ENCODE measurements at places on chromosomes 6 and 20.

GRCh38 chr6:109939654-109940053 lies 38.5 kb upstream of the GPR6 start:
- DNase-seq = no peak

DNA sequence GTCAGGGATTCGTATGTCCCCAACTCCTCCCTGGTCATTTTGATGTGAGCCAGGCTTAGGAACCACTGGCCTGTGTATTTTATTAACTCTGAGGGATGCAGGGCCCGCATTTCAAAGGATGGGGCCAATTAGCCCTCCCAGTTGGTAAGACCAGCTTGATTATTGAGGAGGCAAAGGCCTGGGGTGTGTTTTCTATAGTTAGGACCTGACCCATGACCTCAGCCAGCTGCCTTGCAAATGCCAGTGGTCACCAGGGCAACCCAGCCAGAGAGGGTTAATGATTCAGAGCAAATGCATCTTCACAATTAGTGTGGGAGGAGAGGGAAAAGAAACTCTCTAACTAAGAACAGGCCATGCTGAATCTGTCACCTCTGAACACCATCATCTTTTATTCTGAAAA lies 835.4 kb downstream of the MAFB start:
- no peak for DNase-seq

GRCh38 chr20:35297155-35297554 lies 4.9 kb upstream of the FAM83C start:
- DNase-seq = no peak

DNA sequence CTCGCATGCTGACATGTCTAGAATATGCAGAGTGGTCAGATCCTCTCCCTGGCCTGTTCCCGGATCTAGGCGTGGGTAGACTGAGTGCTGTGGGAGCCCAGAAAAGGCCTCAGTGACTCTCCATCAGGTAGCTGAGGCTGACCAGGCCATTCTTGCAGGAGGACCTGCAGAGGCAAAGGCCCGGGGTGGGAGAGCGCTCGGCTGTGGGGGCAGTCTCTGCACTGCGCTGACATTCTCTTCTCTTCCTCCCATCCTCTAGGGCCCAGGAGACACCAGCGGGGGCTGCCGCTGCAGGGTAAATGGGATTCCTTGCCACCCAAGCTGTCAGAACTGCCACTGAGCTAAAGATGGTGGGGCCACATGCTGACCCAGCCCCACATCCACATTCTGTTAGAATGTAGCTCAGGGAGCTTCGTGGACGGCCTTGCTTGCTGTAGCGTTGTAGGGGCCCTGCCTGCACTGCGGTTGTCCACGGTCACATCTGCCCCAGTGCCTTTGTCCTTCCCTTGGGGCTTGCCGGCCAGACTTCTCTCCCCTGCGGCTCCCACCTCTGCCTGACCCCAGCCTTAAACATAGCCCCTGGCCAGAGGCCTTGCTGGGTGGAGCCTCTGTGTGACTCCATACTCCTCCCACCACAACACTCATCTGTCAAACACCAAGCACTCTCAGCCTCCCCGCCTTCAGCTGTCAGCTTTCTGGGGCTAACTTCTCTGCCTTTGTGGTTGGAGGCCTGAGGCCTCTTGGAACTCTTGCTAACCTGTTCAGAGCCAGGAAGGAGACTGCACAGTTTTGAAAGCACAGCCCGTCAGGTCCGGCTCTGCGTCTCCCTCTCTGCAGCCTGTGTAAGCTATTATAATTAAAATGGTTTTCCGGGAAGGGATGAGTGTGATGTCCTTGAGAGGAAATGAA lies 22.2 kb downstream of the RBCK1 start:
- no peak for DNase-seq

- DNase-seq = no peak
These were observed 252.3 kb downstream of the NKAIN2 start for GRCh38 chr6:124055963-124056362.

- no peak for DNase-seq
These were observed 56.5 kb downstream of the MOXD1 start for GRCh38 chr6:132344811-132345210.

DNA sequence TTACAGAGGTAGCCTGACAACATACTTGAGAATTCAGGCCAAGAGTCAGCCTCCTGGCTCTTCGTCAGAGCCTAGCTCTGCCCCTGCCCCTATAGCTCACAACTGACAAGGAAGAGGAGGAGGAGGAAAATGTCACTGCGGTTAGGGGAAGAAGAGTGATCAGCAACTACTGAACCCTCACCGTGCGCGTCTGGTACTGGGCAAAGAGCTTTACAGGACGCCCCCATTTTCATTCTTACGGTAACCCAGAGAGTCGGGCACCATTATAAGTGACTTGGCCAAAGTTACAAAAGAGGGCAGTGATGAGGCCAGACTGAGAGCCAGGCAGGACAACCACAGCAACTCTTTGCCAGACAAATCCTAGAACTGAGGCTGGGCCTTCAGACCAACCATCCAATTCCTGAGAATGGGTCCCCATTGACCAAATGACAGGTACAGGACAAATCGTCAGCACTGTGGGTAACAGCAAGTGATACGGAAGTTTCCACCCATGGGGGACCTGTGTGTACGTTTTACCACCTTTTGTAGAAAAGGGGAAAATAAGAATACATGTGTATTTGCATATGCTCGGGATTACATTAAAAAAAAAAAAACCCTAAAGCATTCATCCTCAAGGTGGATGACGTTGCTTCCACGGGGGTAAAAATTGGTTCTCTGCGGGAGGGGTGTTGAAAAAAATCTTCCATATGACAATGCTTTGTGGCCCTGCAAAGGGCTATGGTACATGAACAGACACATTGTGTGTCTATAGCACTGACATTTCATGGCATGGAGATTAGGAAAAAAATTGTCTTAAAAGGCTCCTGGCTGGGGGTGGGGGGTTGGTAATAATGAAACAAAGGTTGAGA lies 118.0 kb downstream of the NFATC2 start:
- no peak for DNase-seq

DNA sequence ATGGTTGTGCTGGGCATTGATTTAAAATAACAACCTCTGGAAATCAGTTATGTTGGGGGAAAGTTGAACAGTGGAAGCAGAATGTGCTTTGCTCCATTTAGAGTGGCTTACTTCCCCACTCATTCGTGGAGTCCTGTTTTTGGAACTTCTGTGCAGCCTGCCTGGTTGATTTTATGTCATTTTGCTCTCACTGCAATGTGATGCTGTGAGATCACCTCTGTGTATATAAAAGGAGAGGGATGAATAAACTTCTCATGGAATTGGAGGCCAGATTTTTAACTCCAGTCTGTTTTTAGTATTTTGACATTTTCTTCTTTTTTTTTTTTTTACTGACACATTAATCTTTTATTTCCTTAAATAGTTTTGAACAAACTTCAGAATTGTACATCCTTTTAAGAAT lies 139.0 kb downstream of the FNDC1 start:
- DNase-seq = no peak

- no peak for DNase-seq
These were observed 25.1 kb downstream of the PRPH2 start for GRCh38 chr6:42697268-42697655.

DNA sequence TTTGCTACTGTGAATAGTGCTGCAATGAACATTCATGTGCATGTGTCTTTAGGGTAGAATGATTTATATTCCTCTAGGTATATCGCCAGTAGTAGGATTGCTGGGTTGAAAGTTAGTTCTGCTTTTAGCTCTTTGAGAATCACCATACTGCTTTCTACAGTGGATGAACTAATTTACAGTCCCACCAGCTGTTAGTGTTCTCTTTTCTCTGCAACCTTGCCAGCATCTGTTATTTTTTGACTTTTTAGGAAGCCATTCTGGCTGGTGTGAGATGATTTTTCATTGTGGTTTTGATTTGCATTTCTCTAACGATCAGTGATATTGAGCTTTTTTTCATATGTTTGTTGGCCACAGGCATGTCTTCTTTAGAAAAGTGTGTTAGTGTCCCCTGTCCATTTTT lies 40.0 kb downstream of the PLG start:
- DNase-seq = no peak

GRCh38 chr20:25372584-25373336 lies 17.9 kb downstream of the ABHD12 start:
- DNase-seq = no peak

DNA sequence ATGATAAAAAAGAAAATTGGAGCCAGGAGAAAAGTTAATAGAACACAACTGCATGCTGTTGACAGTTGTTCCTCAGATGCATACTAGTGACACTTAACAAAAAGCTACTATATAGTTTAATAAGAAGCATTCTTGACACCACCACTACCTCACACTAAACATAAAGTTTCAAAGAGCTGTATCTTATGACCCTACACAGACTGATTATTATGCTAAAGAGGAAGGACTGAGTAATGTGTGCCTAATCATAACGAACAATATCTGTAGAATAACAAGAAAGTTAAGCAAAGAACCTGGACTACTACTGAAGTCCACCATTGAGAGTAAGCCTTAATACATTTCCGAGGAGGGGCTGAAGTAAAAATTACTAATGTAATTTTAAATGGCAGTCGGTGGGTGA lies 99.8 kb downstream of the IRAK1BP1 start:
- no peak for DNase-seq

DNA sequence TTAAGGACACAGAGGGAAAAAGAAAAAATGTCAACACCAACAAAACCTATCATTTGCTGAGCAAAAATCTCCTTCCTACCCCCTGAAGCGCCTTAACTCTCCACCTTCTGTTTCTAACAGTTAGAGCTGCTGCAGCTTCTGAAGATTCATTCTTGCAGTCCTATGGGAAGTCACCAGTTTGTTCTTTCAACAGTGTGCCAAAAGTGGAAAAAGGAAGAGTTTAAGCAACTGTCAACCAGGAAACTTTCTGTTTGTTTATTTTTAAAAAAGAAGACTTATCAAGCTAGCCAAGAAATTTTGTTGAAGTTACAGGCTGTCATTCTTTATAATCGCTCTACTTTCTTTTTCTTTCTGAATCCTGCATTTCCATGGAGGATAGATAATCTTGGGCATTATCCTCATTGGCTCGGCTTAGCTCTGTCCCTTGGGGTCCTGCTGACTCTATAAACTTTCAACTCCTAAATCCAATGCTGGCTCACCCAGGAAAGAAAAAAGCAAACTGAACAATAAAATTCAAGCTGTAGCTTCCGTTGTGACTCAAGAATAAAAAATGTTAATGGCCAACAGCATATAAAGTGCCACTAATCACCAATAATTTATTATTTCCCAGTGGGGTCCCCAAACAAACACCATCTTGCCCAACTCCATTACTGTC lies 172.8 kb upstream of the CITED2 start:
- DNase-seq = no peak

DNA sequence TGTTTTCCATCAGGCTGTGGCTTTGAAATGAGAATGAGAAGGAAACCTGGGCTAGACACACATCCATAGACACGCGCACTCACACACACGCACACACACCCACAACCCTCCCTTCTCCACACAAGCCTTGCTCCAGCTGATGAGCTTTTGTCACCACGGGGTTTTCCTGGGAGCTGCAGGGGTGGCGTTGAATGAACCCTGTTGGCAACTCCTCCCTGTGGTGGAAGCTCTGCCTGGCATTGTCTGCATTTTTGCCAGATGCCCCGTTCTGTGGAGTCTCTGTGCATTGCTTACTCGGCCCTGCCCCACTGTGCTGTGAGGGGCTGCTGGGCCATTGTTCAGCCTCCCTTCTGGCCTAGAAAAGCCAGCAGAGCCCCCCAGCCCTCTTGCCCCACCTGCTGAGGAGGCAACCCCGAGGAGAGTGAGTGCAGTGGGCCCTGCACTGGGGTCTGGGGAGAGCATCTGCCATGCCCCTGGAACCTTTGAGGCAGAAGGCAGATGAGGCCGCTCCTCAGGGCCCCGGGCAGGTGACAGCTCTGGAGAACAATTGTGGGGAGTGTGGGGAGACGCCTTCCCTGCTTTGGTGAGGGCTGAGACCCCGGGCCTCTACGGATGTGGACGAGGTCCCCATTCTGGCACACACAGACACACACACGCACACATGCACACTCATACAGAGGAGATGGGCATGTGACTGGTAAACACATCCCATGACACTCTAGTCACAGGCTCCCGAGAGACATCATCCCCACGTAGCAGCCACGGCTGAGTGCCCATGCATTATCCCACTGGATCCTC lies 9.9 kb downstream of the ADIG start:
- DNase-seq = no peak

DNA sequence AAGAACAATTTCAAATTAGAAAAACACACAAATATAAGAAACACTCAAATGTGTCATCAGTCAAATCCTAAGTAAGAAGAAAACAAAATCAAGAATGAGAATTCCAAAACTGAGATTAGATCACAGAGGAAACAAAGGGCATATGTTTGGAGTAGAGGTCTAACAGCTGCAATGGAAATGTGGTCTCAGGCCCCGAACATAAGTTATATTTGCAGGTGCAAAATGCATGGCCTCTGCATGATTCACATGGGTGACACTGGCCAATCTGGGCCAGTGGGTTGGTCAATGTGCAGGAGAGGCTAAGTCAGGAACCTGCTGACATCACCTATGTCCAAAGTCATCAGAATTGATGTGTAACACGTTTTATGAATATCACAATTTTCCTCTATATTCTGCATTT lies 108.5 kb upstream of the MAP7 start:
- no peak for DNase-seq

- DNase-seq = no peak
These were observed 633.5 kb downstream of the RFPL4B start for GRCh38 chr6:112980676-112981075.

- no peak for DNase-seq
These were observed 42.6 kb downstream of the RBM38 start for GRCh38 chr20:57433657-57434389.

DNA sequence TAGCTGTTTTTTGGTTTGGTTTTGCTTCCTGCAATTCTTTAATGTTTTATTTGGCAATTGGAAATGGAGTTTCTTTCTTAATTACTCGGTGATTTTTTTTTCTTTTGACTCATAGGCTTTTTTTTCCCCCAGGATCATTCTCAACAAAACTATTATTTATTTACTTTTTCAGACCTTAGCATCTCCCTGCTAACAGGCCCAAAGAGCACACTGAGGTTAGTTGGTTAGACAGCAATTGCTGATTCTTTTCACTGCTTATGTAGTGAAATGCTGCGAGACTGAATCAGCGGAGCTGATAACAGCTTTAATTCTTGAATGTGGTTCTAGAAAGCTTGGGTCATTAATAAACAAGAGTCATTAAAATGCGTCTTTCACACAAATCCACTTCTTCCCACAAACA lies 79.1 kb upstream of the ZFP64 start:
- DNase-seq = no peak

Data from stimulated activated CD8-positive, alpha-beta memory T cell treated with anti-CD3 and anti-CD28 coated beads, Interleukin-12 subunit alpha, Interleukin-12 subunit beta, amount 100 ng/mL, for 4 hours (primary cell).